Stimulated activated CD8-positive, alpha-beta memory T cell treated with anti-CD3 and anti-CD28 coated beads, Interleukin-7, amount 100 ng/mL, for 24 hours (primary cell): ENCODE measurements at places on chromosomes 2 and 18.

DNA sequence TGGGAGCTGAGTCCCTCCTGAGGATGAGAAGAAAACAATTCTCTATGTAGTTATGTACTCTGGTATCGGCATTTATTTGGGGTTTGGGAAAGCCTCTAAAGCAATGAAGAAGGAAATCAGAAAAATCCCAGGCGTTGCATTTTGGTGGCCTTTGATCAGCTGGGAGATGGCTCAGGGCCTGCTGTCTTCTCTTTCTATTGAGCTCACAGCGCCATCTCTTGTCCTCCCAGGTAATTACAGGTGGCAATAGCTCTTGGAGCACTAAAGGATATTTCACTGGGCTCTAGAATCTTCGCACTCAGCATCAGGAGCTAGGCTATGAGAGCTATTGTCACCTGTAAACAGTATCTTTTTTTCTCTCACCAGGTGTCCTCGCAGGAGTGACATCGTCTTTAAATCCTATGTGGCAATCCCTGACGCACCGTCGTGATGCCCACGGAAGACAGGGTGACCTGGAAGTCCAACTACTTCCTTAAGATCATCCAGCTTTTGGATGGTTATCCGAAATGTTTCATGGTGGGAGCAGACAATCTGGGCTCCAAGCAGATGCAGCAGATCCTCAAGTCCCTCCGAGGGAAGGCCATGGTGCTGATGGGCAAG, 76.1 kb upstream of the PMAIP1 start:
- DNase-seq, result no peak

- no peak for DNase-seq
These were observed 222.9 kb downstream of the SNTG2 start for GRCh38 chr2:1173528-1173927.

GRCh38 chr2:127585270-127585807, 49.9 kb downstream of the MYO7B start:
- DNase-seq, result no peak

DNA sequence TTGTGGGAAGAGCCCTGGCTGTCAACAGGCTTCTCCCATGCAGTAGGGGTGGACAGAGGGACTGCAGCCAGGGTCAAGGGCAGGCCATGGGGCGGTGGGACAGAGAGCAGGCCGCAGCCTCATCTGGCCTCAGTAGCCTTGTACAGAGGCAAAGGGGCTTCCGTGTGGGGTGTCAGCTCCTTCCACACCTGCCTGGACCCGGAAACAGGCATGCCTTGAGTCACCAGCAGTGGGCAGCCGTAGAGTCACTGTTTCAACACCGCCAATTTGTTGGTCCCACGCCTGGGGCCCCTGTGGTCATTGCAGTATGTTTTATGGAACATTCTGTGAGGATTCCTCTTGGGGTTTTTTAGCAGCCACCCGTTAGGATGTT, 173.0 kb downstream of the SMAD7 start:
- DNase-seq, result no peak

DNA sequence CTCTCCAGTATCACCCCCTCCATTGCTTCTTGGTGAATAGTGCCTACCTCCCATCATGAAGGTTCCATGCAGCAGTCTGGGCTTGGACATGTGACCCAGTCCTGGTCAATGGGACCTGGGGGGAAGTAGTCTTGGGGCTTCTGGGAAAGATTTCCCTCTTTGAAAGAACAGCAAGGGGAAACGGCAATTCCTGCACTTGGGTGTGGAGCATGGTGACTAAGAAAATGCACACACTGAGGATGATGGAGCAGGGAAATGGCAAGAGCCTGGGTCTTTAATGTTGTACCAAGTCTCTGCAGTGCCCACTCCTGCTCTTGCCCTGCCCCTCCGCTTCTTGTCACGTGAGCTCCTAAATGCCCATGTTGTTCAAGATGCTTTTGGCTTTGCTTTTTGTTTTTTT, 131.4 kb upstream of the SIX2 start:
- DNase-seq, result no peak

- DNase-seq, result no peak
These were observed 72.9 kb downstream of the EN1 start for GRCh38 chr2:118774458-118775133.
